ENCODE measurements at places on chromosomes 2 and 18.

DNA sequence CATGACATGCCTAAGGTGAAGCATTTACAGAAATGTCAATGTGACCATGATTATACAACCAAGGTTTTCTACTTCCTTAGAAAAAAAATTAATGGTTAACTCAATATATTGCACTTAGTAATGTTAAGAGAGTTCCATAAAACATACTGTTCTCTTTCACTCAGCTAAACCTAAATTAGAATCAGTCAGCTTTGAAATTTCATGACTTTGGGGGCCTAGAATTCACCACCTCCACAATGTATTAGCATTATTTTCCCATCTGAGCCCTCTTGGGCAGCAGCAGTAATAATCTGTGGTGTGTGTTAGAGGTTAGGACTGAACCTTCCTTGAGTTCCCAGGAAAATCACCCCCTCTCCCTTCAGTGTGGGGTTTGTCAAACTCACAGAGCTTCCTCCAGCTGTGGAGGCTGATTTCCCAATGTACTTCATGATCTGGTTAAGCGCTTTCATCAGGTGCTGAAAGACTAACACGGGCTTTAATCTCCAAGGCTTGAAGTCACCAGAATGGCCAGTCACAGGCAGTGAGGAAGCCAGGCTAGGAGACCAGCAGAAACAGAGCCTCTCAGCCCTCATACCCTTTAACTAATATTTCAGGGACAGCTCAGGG lies 7.1 kb upstream of the UPP2 start:
- no peak for DNase-seq

DNA sequence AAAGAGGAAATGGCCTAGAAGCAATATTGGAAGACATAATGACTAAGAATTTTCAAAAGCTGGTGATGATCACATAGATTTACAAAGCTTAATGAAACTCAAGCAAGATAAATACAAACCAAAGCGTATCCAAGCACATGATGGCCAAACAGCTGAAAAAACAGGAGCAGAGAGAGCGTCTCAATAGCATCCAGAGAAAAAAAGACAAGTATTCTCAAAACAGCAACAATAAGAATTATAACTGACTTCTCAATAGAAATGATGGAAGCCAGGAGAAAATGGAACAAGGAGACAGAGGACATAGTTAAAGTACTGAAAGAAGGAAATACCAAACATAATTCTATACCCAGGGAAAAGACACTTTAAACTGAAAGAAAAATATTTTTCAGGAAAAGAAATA lies 437.2 kb upstream of the TNP1 start:
- no peak for DNase-seq

DNA sequence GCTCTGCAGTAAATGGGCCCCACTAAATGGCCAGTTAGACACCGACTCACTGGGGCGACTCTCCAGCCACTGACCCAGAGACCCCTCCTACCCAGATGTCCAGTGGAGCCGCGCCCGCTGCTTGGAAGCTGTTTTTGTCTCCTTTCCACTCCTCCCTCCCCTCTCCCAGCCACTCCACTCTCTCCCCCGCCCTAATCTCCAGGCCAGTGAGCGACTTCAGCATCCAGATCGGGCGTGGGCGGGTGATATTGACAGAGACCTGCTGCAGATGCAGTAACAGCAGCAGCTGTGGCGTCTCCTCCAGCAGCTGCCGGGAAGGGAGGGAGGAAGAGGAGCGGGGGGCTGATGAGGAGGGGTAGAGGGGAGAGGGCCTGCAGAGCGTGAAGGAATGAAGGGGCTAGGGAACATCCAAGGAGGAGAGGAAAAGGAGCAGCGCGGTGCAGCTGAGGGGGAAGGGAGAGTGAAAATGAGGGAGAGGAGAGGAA lies at the start of gene SCN7A:
Gene SCN7A (minus strand): TSS at position 110 of the 485 bp plus-strand sequence. CDS start 16,553 bp downstream, outside the sequence.
- DNase-seq = no peak

- DNase-seq = no peak
Measured at GRCh38 chr2:71787476-71788185, 334.3 kb downstream of the DYSF start.

DNA sequence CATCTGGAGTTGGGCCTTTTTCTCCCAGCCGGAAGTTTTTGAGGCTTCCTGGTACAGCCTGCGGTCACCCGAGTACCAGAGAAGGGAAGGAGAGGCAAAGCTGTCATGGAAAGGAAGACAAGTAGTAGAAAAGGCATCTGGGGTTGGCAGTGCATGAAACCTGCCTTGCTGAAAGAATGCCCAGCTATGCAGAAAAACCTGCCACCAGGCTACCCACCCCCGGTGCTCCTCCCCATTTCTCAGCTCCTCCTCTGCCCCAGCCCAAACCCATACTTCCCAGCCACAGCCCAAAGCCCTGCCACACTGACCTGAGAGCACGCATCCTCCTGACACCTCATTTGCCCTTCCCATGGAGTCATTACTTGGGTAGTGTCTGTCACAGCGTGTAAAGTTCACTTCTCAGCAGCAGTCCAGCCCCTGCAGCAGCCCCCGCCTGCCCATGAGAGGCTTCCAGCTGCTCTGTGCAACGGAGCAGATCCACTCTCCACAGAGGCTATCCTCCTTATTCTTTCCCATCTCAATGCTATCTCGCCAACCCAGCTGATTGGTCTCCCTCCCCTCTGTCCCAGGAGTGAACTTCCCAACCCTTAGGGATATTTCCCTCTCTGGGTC lies 40.4 kb upstream of the MAL start:
- DNase-seq = no peak

DNA sequence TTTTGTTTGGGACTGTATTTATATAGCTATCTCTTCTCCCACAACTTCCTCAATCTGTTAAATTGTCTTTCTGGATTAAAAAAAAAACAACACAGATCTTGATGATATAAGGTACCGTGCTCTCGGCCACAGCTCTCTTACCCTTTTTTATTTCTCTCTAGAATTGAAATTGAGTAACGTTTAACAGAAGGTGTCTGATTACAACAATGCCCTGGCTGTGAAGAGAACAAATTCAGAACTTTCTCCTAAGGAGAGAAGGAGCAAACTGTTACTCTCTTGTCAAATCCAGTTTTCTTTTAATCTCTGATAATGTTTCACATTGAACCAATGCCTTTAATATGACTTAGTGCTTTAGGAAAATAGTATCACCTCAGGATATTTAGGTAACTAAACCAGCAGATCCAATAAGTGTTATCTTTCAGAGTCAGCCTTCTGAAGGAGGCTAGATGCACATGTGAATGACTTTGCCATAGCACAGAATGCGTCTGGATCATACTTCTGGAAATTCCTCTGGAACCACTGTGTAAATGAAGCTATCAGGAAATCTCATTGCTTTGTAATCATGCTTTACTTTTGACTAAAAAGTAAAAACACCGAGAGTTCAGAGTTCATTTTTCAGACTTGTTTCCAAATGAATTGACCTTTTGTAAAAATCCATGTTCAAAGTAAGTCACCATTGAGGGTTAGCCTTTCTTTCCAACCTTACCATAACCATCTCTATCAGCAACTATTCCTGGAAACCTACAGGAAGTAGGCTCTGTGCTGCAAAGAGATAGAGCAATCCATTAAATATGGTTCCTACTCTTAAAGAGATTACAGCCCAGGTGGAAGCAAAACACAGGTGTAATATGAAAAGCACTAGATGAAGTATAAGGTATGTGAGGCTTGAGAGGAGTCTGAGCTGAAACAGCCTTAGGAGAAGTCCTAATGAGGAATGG lies 147.0 kb upstream of the OSR1 start:
- no peak for DNase-seq

DNA sequence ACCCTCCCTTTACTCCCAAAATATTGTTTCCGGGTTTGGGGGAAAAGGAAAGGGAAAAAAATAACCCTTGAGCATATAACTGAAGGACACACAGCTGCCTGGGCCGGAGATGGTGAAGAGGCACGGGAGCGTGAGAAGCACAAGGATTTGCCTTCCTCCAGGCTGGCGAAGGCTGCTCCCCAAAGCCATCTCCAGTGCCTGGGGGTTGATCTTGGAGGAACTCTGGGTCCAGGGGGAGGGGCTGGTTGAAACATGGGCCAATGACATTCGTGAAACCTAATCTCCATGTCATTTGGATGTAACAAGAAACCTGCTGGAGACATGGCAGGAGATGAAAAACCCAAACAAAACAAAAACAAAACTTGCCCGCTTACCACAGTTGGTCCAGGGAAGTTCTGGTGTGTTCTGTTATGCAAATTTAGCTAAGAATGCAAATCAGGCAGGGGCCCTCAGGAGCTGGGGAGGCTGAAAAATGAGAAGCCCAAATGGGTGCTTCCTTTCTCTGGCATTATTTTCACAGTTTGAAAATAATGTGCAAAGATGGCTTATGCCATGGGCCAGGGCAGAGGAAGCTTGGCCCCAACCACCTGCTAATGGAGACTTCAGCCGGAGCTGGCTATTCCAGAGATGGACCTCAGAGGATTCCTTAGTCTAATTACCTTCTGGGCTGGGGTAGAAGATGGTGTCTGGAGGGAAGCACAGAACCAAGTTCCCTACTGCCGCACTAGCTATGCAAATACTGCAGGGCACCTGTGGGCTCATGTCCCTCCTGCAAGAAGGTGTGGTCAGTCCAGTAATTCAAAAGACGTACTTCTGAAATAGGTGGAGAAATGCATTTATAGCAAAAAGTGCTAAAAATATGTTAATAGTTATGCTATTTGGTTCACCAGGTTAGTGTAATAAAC lies 180.9 kb downstream of the BCL2 start:
- no peak for DNase-seq

DNA sequence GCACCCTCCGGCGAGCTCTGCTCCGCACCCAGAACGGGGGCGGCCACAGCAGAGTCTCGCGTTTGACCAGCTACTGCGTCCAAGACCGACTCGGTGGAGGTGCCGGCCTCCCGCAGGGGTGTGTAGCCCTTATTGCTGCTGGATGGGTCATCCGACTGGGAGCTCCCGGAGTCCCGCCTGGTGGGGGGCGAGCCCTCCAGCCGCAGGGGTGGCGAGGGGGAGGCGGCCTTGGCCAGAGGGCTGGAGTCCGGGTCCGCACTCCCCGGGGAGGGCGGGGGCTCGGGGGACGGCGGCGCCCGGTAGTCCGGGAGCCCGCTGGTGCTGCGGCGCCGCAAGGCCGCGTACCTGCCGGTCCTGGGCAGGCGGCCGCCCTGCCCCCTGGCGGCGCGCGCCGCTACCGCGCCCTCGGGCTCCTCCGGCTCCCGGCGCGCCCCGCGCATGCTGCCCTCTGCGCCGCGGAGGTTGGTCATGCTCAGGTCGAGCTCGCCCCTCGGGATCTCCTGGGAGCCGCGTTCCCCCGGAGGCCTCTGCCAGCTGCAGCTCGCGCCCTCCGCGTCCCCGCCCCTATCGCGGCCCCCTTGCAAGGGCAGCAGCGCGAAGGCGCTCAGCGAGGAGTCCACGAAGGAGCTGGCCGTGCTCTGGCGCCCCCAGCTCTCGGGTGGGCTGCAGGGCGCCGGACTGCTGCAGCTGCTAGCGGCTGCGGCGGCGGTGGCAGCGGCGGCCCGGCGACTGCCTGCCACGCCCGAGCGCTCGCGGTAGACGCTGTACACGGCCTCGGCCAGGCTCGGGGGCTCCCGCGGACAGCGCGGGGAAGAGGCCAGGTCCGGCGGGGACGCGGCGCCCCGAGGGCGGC lies 4.8 kb downstream of the TMEM200C start:
- DNase-seq = no peak

DNA sequence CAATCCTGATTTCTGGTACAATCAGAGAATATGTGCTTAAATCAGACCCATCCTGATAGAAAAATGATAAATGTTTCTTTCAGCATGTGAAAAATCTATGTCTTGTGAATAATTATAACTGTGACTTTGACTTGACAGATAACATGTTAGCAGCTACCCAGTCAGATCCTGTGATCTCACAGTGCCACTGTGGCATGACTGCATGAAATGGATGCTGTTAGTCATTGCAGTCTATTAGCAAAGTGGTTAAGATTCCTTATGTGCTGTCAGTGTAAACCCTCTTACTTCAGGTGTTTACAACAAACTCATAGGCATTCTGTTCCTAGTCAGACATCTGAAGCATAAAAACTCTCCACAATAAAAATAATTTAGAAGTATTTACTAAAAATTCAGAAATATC lies 244.6 kb upstream of the RND3 start:
- DNase-seq = no peak

GRCh38 chr2:126645211-126645618 lies 10.7 kb upstream of the GYPC start:
- DNase-seq = no peak

DNA sequence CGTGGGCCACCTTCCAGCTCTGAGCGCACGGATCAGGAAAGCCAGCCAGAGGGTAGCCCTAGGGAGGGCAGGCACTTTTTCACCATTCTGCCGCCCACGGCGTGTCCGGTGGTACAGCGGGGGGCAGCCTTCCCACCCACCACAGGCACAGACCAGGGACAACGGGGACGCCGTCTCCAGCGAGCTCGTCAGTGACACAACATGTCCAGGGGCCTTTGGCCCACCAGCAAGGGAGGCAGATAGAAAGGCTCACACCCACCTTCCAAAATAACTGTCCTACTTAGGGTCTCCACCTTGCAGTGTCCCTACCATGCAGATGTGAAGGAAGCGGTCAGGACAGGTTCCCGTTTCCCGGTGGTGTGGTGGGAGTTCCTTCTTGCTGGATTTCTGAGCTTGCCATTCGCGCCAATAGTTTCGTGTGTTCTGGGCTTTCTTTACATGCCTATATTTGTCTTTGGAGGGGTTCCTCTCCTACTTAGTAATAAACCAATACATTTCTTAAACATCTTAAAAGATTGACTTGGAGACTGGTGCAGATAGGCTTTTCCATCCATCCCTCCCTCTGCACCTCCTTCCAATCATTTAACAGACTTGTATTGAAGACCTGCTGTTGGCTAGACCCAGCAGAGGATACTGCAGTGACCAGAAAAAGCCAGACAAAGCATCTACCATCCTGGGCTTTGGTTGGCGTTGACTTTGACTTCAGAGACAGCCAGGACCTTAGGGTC lies 872 bp downstream of the ASB1 start:
- no peak for DNase-seq

DNA sequence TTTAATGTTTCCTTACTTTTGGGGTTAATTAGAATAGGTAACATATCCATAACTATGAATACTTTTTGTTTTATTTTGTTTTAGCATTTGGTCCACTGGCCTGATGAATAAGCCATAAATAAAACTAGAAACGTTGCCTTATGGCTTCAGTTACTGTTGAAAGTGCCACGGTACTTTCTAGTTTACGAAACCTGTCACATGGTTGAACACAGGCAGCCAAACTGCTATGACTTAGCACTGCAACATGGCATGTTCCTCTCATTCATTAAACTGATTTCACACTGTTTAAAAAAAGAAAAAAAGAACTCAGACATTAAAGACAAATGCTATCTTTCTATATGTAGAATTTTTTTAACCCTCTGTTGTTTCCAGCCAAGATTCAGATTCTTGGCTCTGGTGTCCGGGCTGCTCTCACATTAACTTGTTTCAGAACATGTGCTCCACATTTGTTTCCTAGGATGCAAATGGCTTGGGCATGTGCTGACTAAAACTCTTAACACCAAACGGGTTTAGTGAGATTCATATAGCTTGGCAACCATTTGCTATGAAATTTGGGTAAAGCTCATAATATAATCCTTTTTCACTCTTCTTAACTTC lies 323.9 kb upstream of the RND3 start:
- DNase-seq = no peak

Data from activated T-helper 1 cell treated with anti-CD3 and anti-CD28 coated beads, Interleukin-2, amount 50 U/mL, for 16 hours (primary cell).